SJSA1 (cell line): ENCODE measurements at places on chromosomes 2 and 18. TPM values are rescaled to one million over a fixed set of nuclear protein-coding genes. Genes with fewer than 3 reads are reported as not detected.

DNA sequence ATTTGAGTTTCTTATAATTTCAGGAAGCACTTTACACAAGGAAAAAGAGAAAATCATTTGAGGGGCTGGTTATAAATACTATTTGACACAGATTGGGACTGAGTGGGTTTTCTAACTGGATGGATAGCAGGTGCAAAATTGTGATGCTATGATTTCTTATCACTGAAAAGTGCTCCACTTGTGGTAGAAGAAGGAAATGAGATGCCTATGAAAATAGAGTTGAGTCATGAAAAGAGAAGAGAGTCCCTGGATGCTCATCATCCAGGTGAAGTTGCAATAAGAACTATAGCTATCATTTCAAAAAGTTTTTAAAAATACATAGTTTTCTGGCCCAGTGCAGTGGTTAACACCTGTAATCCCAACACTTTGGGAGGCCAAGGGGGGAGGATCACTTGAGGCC, 39.4 kb upstream of the NFE2L2 start:
- DNase-seq = no peak

GRCh38 chr2:65458999-65459398, 26.6 kb upstream of the SPRED2 start:
- DNase-seq = no peak

- DNase-seq = no peak
These were observed 56.3 kb upstream of the GULP1 start for GRCh38 chr2:188235364-188235763.

DNA sequence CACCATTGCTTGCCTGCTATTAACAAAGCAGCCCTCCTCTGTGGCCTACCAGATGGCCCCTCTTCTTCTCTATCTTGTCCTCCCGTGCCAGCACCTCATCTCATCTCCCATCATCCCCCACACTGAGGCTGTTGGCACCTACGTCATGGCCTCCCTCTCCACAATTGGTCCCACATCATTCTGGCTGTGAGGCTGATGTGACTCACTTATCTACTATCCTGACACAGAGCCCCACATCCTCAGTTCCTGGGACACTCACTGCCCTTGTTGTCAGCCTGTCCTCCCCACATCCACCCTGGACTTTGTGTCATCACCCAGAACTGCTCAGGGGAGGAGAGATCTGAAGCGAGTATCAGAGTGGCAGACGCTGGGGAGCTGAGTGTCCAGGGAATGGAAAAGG, 102.9 kb downstream of the MRO start:
- DNase-seq = no peak

- DNase-seq = no peak
These were observed 32.5 kb downstream of the IDH1 start for GRCh38 chr2:208222351-208222750.

GAL3ST2 gene
- total RNA-seq = not detected in 2 replicates

PAPOLG gene
- 8.1 and 13.7 TPM in 2 replicates for total RNA-seq

FBLN7 gene
- not detected in 2 replicates for total RNA-seq
